ENCODE measurements at places on chromosomes 11 and 22. TPM values are rescaled to one million over a fixed set of nuclear protein-coding genes. Genes with fewer than 3 reads are reported as not detected.

- no peak for DNase-seq
Observed at GRCh38 chr11:119254239-119254638, 48.1 kb downstream of the CBL start.

- no peak for DNase-seq
Observed at GRCh38 chr11:89358761-89359160, 132.4 kb downstream of the NOX4 start.

Gene ARHGEF17
- total RNA-seq, result 38.4 TPM

DNA sequence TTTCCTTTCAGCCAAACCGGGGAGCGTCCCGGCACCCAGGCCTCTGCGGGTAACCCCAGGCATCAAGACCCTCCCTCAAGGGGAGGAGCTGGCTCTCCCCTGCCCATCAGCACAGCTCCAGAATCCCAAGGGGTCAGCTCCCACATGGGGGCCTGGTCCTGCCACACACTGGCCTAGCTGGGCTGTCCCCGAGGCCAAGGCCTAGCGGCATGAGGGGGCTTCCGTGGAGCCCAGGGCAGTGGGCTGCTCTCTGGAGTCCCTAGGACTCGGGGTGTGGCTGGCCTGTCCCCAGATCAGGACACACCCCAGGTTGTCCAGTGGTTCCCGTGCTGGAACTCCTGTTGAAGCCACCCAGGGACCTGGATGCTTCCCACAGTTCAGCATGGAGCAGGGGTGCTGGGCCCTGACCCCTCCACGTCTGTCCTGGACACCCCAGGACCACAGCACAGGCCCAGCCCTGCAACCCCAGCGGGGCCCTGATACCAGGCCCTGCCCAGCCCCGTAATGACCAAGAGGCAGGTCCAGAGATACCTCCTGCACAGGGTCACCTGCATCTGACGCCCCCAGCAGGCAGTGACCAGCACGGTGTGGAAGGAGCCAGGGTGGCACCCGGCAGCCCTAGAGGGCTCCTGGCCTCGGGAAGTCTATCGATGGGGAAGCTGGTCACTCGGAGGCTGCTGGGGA, 5.5 kb downstream of the HRAS start:
- no peak for DNase-seq

Gene SEPTIN5
- total RNA-seq, result 123 TPM

Gene NXPE4
- not detected for total RNA-seq

DNA sequence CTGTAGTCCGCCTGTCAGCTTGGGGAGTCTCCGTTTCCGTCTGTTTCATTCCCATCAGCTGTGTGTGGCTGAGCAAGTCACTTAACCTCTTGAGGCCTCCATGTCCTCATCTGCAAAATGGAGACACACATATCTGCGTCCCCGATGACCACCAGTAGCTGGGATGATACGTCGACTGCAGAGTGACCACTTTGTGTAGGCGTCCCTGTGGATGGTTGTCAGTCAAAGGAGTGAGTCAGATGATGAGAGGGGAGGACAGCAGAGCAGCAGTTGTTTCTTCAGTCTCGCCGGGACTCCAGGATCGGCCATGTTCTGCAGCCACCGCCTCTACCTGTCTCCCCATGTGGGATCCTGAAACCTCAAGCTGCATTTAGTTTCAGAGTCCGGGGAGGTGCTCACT, 19.9 kb downstream of the MGAT3 start:
- DNase-seq, result no peak

GRCh38 chr11:23284631-23285030, 424.4 kb upstream of the CCDC179 start:
- DNase-seq, result no peak

DNA sequence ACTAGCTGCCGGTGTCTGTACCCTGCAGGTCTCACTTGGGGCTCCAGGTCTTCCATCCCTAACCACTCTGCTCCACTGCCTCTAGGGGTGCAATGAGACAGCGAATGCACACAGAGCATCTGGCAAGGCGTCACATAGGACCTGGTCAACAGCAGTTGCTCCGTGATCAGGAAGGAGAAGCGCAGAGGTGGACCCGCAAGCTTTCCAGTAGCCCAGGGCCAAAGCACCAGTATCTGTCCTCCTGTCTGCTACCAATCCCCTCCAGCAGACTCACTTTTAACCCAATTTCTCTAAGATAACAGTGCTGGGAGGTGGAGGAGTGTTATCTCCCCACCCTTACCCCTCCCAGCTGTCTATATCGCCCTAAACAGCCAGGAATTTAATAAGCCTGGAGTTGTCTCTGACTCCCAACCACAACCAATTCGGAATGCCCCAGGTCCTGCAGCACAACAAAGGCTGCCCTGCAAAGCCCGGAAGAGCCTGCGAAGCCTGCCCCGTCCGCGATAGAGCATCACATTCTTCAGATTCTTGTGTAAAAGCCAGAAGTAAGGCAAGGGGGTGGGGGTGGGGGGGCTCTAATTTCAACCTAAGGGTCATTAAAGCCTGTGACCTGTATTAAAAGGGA, 19.3 kb downstream of the MYH9 start:
- DNase-seq, result peak; percentile 84

GRCh38 chr11:38718659-38719058, 2120.6 kb upstream of the RAG2 start:
- DNase-seq, result no peak

DNA sequence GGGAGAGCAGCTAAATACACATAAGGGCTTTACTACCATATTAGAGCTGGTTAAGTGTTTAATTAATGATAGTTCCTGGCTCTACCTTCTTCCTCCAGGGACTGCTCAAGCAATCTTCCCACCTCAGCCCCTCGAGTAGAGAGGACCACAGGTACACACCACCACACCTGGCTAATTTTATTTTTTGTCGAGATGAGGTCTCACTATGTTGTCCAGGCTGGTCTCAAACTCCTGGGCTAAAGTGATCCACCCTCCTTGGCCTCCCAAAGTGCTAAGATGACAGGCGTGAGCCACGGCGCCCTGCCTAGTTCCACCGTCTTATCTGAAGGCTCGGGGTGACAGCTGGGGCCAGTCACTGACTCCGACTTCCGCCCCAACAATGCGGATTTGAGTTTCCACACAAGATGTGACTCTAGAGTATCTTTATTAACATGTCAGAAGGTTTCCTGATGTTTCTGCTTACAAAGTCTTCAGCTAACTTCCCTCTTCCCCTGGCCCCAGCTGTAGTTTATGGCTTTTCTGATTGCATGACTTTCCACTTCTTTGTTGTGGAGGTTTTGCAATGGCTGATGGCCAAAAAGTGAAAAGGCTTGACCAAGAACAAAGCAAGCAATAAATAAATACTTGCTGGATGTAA, 16.8 kb downstream of the TPST2 start:
- no peak for DNase-seq

Measured in myocyte (in vitro differentiated cells).